AG10803 (cell line): ENCODE measurements at places on chromosomes 5 and 9.

GRCh38 chr9:33472881-33473615 is 676 bp downstream of the NOL6 start:
- no peak for DNase-seq

DNA sequence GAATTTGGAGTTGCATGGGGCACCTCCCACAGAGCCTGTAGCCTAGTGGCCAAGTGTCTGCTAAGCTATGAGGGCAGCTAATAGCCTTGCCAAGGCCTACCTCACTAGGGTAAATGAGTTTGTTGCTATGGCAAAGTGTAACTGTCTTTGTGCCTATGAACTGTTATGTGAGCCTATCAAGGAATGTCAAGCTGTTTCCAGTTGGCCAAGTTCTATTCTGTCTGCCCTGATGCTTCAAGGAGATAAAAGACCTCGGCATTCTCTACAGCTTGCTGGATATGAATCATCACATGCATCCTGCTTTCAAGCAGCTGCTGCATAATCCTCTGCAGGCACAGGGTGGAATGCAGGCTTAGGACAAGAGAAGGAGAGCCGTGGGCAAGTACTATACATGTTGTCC is 69.8 kb upstream of the CCDC112 start:
- peak; percentile 95 for DNase-seq

DNA sequence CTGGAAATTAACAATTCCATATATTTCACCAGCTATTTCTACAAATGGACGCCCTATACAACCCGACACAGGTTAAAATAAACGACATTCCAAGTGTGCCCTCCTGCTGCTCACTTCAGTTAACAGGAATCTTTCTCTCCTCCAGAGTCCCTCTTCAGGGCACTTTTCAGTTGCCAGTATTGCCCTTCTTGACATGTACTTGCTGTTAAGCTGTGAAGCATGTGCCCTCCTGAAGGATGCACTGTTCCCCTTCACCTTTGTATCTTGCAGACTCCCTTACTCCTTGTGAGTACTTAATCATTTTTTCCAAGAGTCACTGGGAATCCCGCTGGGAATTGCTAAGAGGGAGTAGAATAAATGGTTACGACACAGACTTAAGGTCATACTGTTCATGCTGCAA is 364.1 kb downstream of the CTNND2 start:
- DNase-seq: no peak

DNA sequence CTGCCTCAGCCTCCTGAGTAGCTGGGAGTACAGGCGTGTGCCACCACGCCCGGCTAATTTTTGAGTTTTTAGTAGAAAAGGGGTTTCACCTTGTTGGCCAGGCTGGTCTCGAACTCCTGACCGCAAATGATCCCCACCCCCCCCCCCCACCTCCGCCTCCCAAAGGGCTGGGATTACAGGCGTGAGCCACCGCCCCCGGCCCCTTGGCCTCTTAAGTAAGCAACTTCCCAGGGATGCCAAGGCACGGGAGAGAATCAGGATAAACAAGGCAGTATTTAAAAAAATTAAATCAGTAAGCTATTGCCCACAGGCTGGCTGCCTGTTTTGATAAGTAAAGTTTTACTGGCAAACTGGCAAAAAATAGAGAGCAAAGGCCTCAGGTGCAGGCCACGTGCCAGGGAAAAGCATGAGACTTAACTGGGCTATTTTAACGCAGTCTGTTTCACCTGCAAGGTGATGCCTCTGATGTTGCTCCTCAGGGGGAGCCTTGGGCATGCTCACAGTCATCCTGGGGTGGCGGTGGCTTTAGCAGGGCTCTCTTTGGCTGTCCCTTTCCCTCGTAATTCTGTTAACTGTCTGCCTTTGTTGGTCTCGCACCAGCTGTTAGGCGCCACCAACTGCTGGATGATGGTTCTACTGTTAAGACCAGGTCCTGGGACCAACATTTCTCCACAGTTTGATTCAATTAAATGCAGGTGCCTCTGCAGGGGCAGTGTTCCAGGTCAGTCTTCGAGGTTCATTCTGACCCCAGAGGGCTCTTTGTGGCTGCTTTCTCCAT is 19.4 kb upstream of the RNF130 start:
- DNase-seq: peak; percentile 29

- no peak for DNase-seq
Measured at GRCh38 chr5:168002116-168002515, 289.3 kb upstream of the WWC1 start.

GRCh38 chr9:14383773-14384172 is 69.8 kb upstream of the NFIB start:
- DNase-seq: no peak

DNA sequence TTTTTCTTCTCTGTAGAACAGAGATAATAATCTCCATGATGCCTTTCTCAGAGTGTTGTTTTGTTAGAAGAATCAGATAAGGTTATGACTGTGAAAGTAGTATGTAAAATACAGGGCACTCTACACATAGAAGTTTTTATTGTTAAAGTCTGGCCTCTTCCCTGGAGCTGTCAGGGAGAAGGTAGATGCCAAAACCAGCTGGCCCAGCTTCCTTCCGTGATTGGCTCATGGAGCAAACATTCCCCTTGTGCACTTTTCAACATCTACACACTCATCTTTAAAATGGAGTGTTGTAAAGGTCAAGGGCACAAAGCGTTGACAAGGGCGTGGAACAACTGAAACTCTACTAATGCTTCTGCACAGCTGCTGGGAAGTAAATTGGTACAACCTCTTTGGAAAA is 7.4 kb upstream of the RNF183 start:
- DNase-seq: peak; percentile 12

GRCh38 chr5:119071561-119071995 is 691 bp downstream of the DMXL1 start:
- peak; percentile 16 for DNase-seq

GRCh38 chr5:147430628-147431027 is 79.2 kb downstream of the DPYSL3 start:
- peak; percentile 43 for DNase-seq

GRCh38 chr5:95238560-95239325 is 46.2 kb downstream of the MCTP1 start:
- peak; percentile 15 for DNase-seq

GRCh38 chr9:6632516-6633183 is 12.9 kb downstream of the GLDC start:
- DNase-seq: no peak

- DNase-seq: no peak
Measured at GRCh38 chr5:14513266-14513665, 68.3 kb upstream of the OTULINL start.

DNA sequence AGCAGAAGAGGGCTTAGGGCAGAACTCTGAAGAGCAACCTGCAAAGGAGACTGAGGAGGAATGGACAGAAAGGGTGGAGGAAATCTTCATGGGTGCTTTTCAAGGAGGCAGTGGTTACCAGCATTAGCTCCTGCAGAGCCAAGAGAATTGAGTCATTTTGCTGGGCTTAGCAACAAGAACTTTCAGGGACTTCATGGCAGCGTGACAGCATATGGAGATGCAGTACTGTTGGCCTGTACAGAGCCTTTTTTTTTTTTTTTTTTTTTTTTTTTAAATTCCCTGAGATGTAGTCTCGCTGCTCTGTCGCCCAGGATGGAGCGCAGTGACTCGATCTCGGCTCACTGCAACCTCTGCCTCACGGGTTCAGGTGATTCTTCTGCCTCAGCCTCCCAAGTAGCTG is 296.0 kb upstream of the DMRT1 start:
- no peak for DNase-seq

DNA sequence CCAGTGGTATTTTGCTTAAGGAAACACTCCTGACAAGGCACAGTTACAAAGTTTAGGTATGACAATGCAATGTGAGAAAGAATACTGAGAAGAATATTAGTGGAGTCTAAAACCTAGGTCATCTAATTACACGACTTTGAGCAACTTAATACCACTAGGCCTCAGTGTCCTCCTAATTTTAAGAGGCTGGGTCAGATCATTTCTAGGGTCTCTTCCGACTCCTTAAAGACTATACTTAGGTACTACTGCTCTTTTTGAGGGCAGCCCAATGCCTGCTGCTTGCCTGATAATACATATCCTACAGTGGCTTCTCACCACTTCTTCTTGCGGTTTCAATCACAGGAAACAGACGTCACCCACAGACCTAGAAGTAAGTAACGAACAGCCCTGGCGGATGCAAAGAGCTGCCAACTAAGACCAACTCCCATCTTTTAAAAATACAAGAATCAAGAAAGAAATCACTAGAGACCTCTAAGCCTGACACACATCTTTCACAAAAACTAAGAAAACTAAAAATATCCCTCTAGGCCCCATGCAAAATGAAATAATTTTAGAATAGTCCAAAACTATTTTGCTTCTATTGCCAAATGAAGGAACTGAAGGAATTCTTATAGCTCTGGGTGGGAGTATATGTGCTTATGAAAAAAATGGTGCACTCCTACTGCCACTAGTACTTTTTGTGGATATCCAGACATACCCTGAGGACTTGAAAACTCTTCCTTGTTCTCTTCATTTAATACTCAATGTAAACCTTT is 13.1 kb downstream of the DIAPH1 start:
- DNase-seq: peak; percentile 53

DNA sequence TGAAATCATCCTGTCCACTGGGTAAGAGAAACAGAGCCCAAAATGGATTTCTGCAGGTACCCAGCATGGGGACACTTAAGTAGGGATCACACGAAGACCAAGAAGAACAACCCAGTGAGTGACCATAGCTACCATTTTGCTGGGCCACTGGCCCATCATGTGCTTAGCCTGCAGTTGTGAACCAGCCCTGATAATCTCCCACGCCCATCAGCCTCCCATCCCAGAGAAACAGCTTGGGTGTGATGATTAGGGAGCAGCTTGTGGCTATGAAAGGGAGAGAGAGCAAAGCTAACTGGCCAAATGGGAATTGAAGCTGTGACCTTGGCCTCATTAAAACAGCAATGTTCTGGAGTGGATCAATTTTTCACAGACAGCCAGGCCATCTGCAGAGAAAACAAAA is 138.5 kb downstream of the SLC24A2 start:
- DNase-seq: no peak

- no peak for DNase-seq
Measured at GRCh38 chr5:3375586-3376311, 219.9 kb upstream of the IRX1 start.

DNA sequence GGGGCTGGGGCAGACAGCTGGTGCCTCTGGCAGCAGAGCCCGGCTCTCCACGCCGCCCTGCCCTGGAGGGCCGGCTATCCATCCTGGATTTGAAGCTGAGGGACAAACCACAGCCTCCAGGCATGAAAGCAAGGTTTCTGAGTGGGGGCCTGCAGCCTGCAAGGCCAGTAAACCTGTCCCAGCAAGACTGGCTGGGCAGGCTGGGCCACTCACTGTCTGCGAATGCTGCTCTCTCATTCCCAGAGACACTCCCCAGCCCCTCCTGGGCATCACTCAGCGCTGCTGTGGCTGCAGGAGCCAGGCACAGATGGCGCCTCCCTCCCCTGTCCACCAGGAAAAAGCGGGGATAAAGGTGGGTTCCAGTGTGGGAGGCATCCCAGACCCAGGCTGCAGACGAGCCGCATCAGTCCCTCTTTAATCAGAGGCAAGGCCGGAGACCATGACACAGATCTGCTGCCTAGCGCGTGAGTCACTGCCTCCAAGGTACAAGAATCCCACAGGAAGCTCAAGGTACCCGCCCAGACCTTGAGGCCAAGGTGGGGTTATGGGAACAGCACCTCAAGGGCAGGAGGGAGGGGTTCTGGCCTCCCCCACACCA is 118.0 kb downstream of the VAV2 start:
- peak; percentile 45 for DNase-seq

- DNase-seq: peak; percentile 50
Measured at GRCh38 chr5:163506726-163507125, 1.3 kb downstream of the MAT2B start.

DNA sequence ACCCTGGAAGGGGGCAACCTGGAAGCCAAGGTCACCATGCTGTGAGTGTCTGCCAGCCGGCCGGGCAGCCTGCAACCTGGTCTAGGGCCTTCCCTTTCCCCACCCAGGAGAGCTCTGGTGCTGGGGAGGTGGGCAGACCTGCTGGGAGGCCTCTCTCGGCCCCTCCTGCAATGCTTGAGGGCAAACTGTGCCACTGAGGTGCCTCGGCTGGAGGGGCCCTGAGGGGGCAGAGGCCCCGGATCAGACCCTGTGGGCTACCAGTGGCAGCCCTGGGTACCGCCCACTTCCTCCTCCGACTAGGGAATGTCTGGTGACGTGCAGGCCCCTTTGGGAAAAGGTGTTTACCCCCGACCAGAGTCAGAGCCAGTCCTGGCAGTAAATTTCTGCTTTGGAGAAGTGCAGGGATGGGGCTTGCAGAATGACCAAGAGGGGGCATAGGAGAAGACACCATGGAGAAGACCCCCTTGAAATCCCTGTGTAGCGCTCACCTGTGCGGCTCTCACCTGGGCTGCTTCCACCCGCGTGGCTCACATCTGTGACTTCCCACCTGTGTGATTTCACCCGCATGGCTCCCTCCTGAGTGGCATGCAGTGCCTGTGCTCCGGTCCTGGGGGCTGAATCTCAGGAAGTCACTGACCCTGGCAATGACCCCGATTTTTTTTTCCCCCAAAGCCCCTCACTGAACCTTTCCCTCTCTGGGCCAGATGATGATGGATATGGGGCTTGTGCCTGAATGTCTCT is 1.1 kb downstream of the LCN1 start:
- DNase-seq: no peak

DNA sequence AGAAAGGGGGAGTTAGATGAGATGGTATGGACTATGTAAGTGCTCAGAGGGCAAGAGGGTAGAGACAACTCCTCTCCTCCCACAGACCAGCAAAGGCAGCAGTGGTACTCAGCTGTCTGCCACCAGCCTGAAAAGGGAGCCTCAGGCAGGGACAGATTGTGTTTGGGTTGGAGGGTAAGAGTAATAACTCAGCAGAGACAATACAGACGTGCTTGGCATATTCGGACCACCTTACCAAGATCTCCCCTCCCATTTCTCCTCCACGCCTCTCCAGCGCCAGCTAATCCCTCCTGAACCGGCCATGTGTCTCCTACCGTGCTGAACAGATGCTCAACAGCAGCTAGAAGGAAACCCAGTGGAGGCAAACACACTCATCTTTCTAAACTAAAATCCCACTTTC is 180.8 kb downstream of the ASTN2 start:
- no peak for DNase-seq

- no peak for DNase-seq
Measured at GRCh38 chr5:57698802-57699201, 216.2 kb upstream of the ACTBL2 start.

DNA sequence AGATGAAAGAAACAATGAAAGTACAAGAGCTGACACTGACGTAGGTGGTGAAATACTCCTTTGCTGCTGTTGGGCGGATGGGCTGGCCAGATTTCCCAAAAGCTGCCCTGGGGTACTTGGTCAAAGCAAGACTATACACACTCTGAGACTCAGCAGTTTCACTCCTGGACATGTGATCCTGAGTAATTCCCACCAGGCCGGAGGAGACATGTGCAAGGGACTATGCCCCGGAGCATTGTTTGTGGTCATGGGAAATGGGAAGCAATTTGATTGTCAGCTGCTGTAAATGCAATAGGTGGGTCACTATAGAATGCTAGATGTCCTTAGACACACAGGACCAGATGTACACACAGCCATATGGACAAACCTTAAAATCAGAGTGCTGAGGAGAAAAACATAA is 116.1 kb downstream of the DCP2 start:
- DNase-seq: no peak
